ENCODE measurements at places on chromosomes 2 and 18.

DNA sequence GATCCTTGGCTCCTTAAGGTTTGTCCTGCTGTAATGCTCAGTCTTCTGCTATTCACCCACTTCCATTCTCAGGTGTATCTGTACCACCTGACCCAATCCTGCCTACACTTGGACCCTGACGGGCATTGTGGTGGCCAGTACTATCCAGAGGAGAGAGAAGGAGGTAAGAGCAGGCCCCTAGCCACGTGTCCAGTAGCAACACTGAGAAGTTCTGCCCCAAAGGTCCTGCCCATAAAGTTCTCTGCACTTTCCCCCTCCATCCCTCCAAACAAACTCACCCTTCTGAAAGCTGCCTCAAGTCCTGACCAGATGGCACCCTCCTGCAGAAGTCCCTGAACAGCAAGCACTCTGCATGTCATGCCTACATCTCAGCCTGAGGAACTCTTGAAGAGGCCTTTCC, 18.3 kb downstream of the TTC32 start:
- peak; percentile 4 for DNase-seq

- no peak for DNase-seq
Observed at GRCh38 chr2:208354964-208355381, 51.6 kb upstream of the PTH2R start.

DNA sequence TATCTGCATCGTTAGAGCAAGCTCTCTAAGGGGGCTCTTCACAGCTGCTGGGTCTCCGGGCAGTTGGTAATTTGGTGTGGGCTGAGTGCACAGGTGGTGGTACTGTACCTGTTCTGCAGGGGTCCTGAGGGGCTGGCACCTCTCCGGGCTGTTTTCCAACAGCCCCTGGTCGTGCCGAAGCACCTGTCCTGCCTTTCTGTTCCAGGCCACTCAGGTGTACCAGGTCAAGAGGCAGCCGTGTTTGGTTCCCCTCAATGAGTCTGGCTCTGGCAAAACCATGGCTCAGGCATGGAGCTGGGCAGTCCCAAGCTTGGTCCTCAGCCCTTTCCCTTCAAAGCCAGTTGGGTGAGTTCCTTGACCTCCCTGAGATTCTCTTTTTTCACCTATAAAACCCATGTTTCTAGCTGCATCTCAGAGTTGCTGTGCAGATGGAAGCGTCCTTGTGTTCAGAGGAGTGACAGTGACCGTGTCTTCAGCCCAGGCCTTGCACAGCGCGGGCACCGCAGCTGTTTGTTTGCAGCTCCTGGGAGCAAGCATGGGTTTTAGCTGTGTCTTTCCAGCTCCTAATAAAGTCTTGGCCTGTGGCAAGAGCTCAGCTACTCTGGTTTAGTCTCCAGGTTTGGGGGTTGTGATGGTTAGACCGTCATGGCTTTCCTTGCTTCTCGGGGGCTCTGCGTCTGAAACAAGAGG, 110.9 kb downstream of the GLI2 start:
- DNase-seq, result no peak

- no peak for DNase-seq
Observed at GRCh38 chr2:855177-855576, 95.5 kb upstream of the SNTG2 start.

DNA sequence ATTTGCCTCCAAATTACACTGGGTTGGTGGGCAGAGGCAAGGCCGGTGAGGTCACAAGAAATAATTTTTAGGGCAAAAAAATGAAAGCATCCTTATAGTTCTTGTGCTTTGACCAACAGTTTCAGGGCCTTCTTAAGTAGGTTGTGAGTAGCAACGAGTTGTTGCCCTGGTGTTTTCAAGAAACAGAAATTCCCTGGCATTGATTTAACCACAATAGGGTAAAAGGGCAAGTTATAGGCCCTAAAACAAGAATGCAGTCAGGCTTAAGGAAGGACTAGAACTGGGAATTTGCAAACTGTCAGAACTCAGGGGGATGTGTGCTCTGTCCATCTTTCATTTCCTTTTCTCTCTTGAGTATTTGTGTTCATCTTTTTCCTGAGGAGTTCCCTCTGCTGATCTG, 46.1 kb upstream of the STPG4 start:
- DNase-seq, result no peak

GRCh38 chr2:134455426-134455825, 201.6 kb downstream of the MGAT5 start:
- DNase-seq, result no peak

GRCh38 chr2:75602724-75603342, 42.1 kb upstream of the EVA1A start:
- no peak for DNase-seq

DNA sequence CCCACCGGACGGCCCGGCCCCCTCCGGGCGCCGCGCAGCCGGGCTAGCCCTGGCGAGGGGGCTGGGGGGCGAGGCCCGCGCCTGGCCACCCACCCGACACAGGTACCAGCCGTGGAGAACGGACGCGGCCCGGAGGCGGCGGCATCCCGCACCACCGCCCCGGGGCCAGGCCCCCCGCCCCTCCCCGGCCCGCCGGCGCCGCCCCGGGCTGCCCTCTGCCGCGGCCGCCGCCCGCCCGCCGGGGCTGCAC, 405 bp downstream of the SOS1 start:
- no peak for DNase-seq

DNA sequence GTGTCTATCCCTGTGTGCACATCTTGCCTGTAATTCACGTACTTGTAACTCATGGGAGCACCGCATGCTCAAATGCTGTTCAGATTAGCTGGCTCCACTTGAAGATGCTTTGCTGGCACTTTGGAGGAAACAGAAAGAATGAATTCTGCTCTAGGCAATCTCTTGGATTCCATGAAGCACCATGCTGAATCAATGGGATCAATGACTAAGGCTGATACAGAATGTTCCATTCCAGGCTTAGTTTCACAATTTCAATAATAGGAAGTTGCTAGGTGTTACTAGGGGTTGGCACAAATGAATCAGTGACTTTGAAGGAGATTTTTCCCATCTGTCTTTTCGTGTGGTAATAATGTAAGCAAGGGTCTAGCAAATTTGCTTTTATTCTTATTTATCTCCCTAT, 328.8 kb downstream of the OSR1 start:
- no peak for DNase-seq

DNA sequence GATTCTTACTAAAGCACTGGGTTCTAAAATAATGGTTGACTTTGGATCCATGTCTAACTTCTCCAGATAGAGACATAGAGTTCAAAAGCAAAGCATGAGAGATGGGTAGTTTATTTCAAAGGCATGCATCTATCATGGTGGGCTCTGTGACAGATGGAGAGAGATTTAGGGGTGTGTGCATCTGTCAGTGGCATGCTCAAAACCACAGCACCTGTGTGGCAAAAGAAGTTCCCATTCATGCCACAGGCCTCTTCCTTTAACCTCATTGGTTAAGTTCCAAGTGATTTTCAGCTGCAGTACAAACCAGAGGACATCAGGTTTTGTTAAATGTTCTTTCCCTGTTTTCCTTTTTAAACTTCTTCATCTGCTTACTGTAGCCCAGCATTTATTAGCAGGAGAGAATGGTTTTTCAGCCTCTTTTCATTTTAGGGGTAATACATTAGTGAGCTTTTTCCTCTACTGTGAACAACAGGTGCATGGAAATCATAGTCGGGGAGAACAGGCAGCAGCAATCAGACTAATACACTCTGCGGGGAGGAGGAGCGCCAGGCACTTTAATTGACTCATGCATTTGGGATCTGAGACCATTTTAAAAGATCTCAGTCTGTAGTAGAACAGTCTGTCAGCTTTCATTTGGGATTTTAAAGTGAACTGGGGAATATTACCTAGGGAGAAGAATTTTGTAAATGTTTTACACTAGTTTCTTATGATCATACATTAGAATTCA, 52.4 kb upstream of the UPP2 start:
- DNase-seq, result no peak

GRCh38 chr2:46202453-46202852, 94.8 kb upstream of the EPAS1 start:
- no peak for DNase-seq

DNA sequence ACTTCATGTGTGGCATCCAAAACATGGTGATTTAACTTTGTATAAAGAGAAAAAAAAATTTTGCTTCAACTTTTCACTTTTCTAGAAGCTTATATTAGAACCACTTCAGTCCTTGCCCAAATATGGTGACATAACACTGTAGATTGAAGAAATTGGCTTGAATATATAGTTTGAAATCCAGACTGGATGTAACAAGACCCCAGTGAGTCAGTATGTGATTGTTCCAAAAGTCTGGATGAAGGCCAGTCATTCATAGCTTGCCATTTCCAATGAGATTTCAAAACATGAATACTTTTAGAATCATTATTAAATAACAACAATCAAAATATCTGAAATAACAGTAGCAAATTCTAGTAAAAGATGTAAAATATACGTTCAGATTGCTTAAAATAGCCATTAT, 104.8 kb upstream of the FN1 start:
- no peak for DNase-seq

Measured in stimulated activated effector memory CD8-positive, alpha-beta T cell treated with anti-CD3 and anti-CD28 coated beads, Interleukin-12 subunit alpha, Interleukin-12 subunit beta, amount 100 ng/mL, for 72 hours (primary cell).